ENCODE measurements at places on chromosomes 5 and 9. TPM values are rescaled to one million over a fixed set of nuclear protein-coding genes. Genes with fewer than 3 reads are reported as not detected.

IL7R gene
- 1.4 TPM for total RNA-seq

SAXO1 gene
- total RNA-seq, result not detected

IRX2 gene
- not detected for total RNA-seq

TAF1L gene
- total RNA-seq, result not detected

BTNL9 gene
- total RNA-seq, result 173 TPM

IL13 gene
- total RNA-seq, result not detected

ORM1 gene
- not detected for total RNA-seq

IFNA16 gene
- total RNA-seq, result not detected

DDX4 gene
- total RNA-seq, result not detected

TMEM267 gene
- total RNA-seq, result 17.6 TPM

GPR21 gene
- total RNA-seq, result 2.3 TPM

FGFR4 gene
- 1.2 TPM for total RNA-seq

GRK6 gene
- total RNA-seq, result 155 TPM

WWC1 gene
- total RNA-seq, result 2.0 TPM

ANKRD33B gene
- 23.4 TPM for total RNA-seq

NUDT12 gene
- total RNA-seq, result 3.5 TPM

TSSK1B gene
- total RNA-seq, result not detected

GLRA1 gene
- total RNA-seq, result not detected

ACOT12 gene
- not detected for total RNA-seq

LTC4S gene
- 3.8 TPM for total RNA-seq

PSD2 gene
- 0.17 TPM for total RNA-seq

FOXE1 gene
- total RNA-seq, result not detected

SAP30L gene
- 41.5 TPM for total RNA-seq

PIP5K1B gene
- 28.2 TPM for total RNA-seq

FLT4 gene
- total RNA-seq, result not detected

PRELID2 gene
- 2.7 TPM for total RNA-seq

RABEPK gene
- 11.6 TPM for total RNA-seq

BRD3 gene
- 38.0 TPM for total RNA-seq

KIF3A gene
- total RNA-seq, result 13.6 TPM

BARHL1 gene
- total RNA-seq, result not detected

BHMT2 gene
- total RNA-seq, result not detected

MOB3B gene
- 7.3 TPM for total RNA-seq

TAL2 gene
- total RNA-seq, result 6.7 TPM

ZNF879 gene
- total RNA-seq, result 13.2 TPM

NPR3 gene
- total RNA-seq, result not detected

DMGDH gene
- 0.87 TPM for total RNA-seq

SLC6A3 gene
- total RNA-seq, result 0.24 TPM

PTGR1 gene
- total RNA-seq, result not detected

HTR4 gene
- not detected for total RNA-seq

NADK2 gene
- 16.0 TPM for total RNA-seq

HMCN2 gene
- not detected for total RNA-seq

FBXL7 gene
- total RNA-seq, result not detected

EIF4E1B gene
- total RNA-seq, result not detected

SETD9 gene
- 7.2 TPM for total RNA-seq
